ENCODE measurements at places on chromosomes 5 and 9.

DNA sequence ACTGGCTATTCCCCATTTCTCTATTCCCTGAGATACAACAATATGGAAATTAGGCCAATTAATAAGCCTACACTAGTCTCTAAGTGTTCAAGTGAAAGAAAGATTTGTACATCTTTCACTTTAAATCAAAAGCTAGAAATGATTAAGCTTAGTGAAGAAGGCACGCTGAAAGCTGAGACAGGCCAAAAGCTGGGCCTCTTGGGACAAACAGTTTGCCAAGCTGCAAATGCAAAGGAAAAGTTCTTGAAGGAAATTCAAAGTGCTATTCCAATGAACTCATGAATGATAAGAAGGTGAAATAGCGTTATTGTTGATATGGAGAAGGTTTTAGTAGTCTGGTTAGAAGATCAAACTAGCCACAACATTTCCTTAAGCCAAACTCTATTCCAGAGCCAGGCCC is 256.2 kb downstream of the ZSWIM6 start:
- H3K27ac ChIP-seq: no peak overlapping the region
- no peak for DNase-seq
- H3K4me1 ChIP-seq: no peaks in the 10 kb centered on the region
- H3K4me3 ChIP-seq: no peak overlapping the region
- no peaks in the 10 kb centered on the region for H3K36me3 ChIP-seq
- no peaks in the 10 kb centered on the region for H3K27me3 ChIP-seq

DNA sequence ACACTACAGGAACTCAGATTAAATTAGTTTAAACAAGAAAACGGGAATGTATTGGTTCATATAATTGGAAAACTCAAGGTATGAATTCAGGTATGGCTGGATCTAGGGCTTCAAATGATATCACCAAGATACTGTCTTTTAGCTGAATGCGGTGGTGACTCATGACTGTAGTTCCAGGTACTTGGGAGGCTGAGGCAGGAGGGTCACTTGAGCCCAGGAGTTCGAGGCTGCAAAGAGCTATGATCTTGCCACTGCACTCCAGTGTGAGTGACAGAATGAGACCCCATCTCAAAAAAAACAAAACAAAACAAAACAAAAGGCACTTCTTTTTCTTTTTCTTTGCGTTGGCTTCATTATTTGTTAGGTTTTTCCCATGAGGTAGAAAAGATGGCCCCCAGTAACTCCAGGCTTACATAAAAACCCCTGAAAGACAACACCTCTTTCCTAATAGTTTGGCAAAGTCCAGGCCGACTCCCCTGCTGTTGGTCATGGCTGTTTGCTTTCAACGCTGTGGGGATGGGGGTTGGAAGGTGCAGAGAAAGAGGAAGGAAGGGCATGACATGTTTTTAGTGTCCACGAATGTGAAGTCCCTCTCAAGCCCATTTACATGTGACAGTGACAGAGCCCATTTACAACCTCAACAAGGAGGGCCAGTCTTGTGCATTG is 39.8 kb upstream of the CRB2 start:
- DNase-seq: no peak
- H3K27me3 ChIP-seq: no peaks in the 10 kb centered on the region
- H3K4me1 ChIP-seq: peaks cover 39% of the 10 kb centered on the region
- no peak overlapping the region for H3K4me3 ChIP-seq
- H3K27ac ChIP-seq: no peak overlapping the region

- no peak overlapping the region for H3K27ac ChIP-seq
- DNase-seq: no peak
- no peak overlapping the region for H3K4me3 ChIP-seq
- H3K36me3 ChIP-seq: no peaks in the 10 kb centered on the region
Measured at GRCh38 chr5:55603922-55604321, 69.2 kb upstream of the PLPP1 start.

DNA sequence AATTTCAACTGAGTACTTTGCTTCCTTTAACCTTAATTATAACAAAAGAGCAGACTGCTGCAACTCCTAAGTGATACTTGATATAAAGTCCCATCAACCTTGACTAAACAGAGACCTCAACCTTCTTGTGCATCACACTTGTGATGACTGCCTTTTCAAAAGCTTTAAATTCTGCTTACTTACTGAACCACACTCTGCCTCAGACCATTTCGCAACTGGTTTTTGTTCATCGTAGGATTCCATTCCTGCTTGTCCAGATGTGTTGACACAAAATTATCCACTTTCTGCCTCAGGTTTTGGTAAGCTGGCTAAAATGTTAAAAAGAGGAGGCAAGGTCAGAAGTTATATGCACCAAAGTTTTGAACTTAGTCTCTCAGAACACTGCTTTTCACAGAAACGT is 3.5 kb downstream of the BOD1 start:
- H3K27me3 ChIP-seq: no peaks in the 10 kb centered on the region
- no peak overlapping the region for H3K27ac ChIP-seq
- H3K4me1 ChIP-seq: peaks cover 14% of the 10 kb centered on the region
- H3K36me3 ChIP-seq: peaks cover 9% of the 10 kb centered on the region

- DNase-seq: no peak
- H3K36me3 ChIP-seq: no peaks in the 10 kb centered on the region
- no peaks in the 10 kb centered on the region for H3K27me3 ChIP-seq
- no peak overlapping the region for H3K27ac ChIP-seq
- H3K4me3 ChIP-seq: no peak overlapping the region
- H3K4me1 ChIP-seq: no peaks in the 10 kb centered on the region
Measured at GRCh38 chr9:107504585-107505455, 15.3 kb upstream of the KLF4 start.

DNA sequence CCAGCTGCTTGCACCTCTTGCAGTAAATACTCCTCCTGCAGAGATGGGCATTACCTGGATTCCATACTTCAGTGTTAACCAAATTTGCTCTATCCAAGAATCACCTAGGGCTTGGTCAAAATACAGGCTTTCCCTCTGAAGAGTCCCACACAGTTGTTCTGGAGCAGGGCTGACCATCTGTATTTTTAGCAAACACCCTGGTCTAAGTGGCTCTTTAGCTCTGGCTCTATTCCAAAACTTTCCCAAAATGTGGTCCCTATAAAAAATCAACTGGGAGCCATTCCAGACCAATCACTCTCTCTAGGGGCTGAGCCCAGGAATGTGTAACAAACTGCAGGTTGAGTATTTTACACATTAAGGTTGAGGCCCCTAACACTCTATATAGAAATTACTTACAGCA is 153.7 kb downstream of the SPOCK1 start:
- no peaks in the 10 kb centered on the region for H3K4me1 ChIP-seq
- no peak overlapping the region for H3K27ac ChIP-seq
- H3K4me3 ChIP-seq: no peak overlapping the region

GRCh38 chr5:34866989-34867471 is 28.1 kb downstream of the TTC23L start:
- H3K4me1 ChIP-seq: no peaks in the 10 kb centered on the region
- H3K36me3 ChIP-seq: no peaks in the 10 kb centered on the region
- no peak for DNase-seq
- no peak overlapping the region for H3K27ac ChIP-seq
- H3K27me3 ChIP-seq: no peaks in the 10 kb centered on the region

GRCh38 chr5:58898538-58898937 is 315.7 kb downstream of the RAB3C start:
- no peaks in the 10 kb centered on the region for H3K4me1 ChIP-seq
- no peaks in the 10 kb centered on the region for H3K36me3 ChIP-seq
- no peak overlapping the region for H3K27ac ChIP-seq
- DNase-seq: no peak
- H3K27me3 ChIP-seq: no peaks in the 10 kb centered on the region

- DNase-seq: no peak
- no peak overlapping the region for H3K4me3 ChIP-seq
- no peaks in the 10 kb centered on the region for H3K36me3 ChIP-seq
Measured at GRCh38 chr9:75039801-75040200, 11.7 kb upstream of the CARNMT1 start.

- no peak for DNase-seq
- no peaks in the 10 kb centered on the region for H3K4me1 ChIP-seq
- no peak overlapping the region for H3K27ac ChIP-seq
- H3K36me3 ChIP-seq: no peaks in the 10 kb centered on the region
- no peak overlapping the region for H3K4me3 ChIP-seq
- H3K27me3 ChIP-seq: no peaks in the 10 kb centered on the region
Measured at GRCh38 chr5:22754155-22754554, 99.0 kb downstream of the CDH12 start.

- H3K36me3 ChIP-seq: no peaks in the 10 kb centered on the region
- peaks cover 36% of the 10 kb centered on the region for H3K4me1 ChIP-seq
- no peak for DNase-seq
- peak overlapping the region; percentile 76 for H3K27ac ChIP-seq
- H3K27me3 ChIP-seq: no peaks in the 10 kb centered on the region
- peak overlapping the region; percentile 35 for H3K4me3 ChIP-seq
Measured at GRCh38 chr9:90830051-90830450, 28.4 kb downstream of the SYK start.

- H3K36me3 ChIP-seq: no peaks in the 10 kb centered on the region
- H3K27me3 ChIP-seq: no peaks in the 10 kb centered on the region
- H3K27ac ChIP-seq: no peak overlapping the region
- H3K4me3 ChIP-seq: no peak overlapping the region
Measured at GRCh38 chr9:103514767-103515166, 519.6 kb downstream of the CYLC2 start.

DNA sequence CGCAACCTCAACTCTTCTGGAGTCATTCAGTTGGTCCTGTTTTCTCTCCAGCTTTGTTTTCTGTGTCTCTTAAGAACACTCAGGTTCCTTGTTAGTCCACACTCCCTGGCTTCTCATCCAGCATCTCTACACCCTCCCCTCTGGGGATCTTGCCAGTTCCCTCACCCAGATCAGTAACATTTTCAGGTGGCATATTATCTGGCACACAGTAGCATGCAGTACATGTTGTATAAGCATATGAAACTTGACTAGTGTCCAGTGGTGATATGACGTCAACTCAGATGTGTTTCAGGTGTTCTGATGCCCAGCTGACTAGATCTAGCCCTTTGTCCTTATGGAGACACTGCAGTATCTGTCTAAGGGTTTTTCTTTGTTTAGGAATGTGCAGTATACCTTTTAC is 184.3 kb downstream of the ARHGAP26 start:
- H3K36me3 ChIP-seq: no peaks in the 10 kb centered on the region
- no peak overlapping the region for H3K4me3 ChIP-seq
- peaks cover 4% of the 10 kb centered on the region for H3K4me1 ChIP-seq
- H3K27ac ChIP-seq: no peak overlapping the region
- no peaks in the 10 kb centered on the region for H3K27me3 ChIP-seq

DNA sequence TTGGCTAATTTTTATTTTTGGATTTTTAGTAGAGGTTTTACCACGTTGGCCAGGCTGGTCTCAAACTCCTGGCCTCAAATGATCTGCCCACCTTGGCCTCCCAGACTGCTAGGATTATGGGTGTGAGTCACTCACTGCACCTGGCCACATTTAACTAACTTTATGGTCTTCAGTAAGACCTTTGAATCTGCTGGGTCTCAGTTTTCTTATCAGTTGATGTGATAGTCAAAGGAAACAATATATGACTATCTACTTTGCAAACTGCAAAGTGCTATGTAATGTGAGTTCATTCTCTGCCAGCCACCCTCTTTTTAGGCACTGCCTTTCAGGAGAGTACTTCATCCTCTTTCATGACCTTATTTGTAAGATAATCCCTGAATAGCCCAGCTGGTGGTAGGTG is 474.7 kb downstream of the PDE4D start:
- no peak overlapping the region for H3K27ac ChIP-seq
- DNase-seq: no peak
- H3K36me3 ChIP-seq: no peaks in the 10 kb centered on the region
- H3K27me3 ChIP-seq: no peaks in the 10 kb centered on the region

- H3K4me3 ChIP-seq: no peak overlapping the region
- no peaks in the 10 kb centered on the region for H3K36me3 ChIP-seq
- no peak for DNase-seq
- no peaks in the 10 kb centered on the region for H3K27me3 ChIP-seq
Measured at GRCh38 chr5:145237843-145238242, 597.3 kb downstream of the PRELID2 start.

DNA sequence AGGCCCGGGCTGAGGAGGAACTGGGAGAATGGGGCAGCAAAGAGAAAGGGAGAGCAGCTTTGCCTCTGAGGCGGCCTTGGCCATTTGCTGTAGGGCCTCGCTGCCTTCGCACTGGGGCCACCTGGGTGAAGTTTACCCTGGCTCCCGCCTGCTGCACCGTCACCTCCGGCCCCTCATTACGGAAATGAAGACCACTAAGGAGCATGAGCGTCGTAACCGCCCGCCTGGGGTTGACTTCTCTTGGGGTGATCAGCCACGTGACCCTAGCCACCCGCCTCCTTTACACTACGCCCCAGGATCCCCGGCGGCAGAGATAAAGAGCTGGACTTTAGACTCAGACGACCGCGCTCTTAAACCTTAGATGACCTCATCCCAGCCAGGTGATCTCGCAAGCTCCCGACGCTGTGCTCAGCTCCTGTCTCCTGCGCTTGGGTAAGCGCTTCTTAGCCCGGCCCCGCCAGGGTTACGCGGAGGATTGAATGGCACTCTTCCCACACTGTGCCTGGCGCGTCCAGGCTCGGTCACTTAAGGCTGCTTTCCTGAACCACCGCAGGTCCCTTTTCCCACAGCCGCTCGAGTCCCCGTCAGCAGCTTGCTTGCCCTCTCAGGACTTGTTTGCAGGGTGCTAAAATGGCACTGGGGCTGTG is 107.9 kb upstream of the LARP1 start:
- H3K4me1 ChIP-seq: peaks cover 4% of the 10 kb centered on the region
- H3K36me3 ChIP-seq: no peaks in the 10 kb centered on the region
- no peak for DNase-seq
- H3K4me3 ChIP-seq: peak overlapping the region; percentile 40
- H3K27ac ChIP-seq: no peak overlapping the region
- H3K27me3 ChIP-seq: peaks cover 3% of the 10 kb centered on the region

DNA sequence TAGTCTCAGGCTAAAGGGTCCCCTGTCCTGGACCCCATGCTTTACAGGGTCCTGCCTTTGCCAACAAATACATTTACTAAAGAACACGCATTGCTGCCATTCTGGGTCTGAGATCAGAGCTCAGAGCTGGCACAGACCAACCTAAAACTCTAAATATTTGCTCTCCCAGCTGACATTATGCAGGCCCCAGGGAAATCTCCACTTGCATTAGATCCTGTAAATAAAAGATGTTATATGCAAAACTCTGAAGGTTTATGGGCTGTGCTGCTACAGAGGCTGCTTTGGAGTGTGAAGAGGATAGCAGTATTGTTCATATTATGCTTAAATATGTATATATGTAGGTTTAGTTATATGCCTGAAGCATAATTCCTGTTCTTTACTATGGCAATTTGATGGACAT is 35.9 kb upstream of the RANBP3L start:
- H3K4me1 ChIP-seq: no peaks in the 10 kb centered on the region
- no peak overlapping the region for H3K4me3 ChIP-seq
- no peaks in the 10 kb centered on the region for H3K36me3 ChIP-seq

- no peaks in the 10 kb centered on the region for H3K36me3 ChIP-seq
- no peak for DNase-seq
- no peaks in the 10 kb centered on the region for H3K27me3 ChIP-seq
- no peak overlapping the region for H3K27ac ChIP-seq
- H3K4me3 ChIP-seq: no peak overlapping the region
Measured at GRCh38 chr9:130982636-130983358, 26.2 kb upstream of the LAMC3 start.

- DNase-seq: no peak
- H3K27ac ChIP-seq: no peak within 1 kb of the TSS
Measured at GRCh38 chr9:34628656-34629490, at the start of gene ARID3C. Gene ARID3C, minus strand, starts transcription at chr9:34629066. Its CDS starts 1,052 bp downstream, at chr9:34628014.
